ENCODE measurements at places on chromosomes 1 and 21.

DNA sequence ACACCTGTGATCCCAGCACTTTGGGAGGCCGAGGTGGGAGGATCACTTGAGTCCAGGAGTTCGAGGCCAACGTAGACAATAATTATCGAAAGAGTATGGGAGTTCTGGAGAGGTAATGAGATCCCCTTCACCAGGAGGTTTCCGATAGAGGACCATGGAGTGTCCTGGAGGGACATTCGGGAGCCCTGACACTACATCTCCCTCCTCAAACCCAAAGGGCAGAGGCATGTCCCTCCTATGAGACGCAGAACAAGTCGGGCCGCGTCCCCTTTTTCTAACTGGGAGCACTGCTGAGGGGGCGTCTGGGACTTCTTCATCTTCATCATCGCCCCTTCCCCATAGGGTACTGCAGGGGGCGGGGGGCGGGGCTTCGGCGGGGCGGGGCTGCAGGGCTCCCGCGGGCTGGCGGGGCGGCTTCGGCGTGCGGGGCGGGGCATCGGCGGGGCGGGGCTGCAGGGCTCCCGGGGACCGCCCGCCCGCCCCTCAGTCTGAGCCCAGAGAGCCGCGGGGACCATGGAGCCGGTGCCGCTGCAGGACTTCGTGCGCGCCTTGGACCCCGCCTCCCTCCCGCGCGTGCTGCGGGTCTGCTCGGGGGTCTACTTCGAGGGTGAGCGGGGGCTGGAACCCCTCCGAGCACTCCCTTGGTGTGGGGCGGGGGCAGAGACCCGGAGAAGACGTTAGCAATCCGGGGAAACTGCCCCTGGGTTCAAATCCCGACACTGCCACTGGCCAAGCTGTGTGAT, at the start of gene THEMIS2:
TSS of gene THEMIS2 (plus strand) at position 486 of the 743 bp plus-strand sequence. CDS start at position 514, 28 bp downstream.
- peak; percentile 90 for DNase-seq

DNA sequence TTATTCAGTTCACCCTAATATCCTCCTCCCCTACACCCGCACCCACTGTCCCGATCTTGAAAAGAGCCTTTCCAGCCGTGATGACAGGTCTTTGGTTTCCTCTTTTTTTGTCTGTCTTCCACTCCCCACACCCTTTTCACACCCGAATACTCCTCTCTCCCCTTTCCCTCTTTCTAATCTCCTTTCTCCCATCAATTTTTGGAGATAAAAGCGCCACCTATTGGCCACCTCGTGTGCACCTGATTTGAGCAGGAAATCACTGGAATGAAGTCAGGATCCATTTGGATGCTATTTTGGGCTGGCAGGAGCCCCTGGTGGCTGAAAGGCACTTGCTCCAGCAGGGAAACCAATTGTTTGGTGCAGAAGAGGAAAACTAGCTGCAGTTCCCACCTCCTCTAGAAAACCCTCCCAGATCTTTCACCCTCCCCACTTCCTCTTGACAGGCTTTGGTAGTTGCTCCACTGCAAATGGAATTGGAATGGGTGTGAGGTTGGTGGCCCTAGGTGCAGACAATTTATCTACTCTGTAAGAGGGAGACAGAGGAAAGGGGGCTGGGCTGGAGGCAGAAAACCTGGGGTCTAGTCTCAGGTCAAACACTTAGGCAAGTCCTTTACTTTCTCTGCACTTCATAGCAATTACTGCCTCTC, 8.4 kb downstream of the FOXE3 start:
- no peak for DNase-seq

GRCh38 chr1:160124705-160125478, 9.3 kb downstream of the ATP1A2 start:
- DNase-seq, result no peak

GRCh38 chr1:96096613-96097321, 624.8 kb upstream of the PTBP2 start:
- no peak for DNase-seq

- DNase-seq, result peak; percentile 52
These were observed 85.5 kb downstream of the CLIC4 start for GRCh38 chr1:24830680-24831272.

DNA sequence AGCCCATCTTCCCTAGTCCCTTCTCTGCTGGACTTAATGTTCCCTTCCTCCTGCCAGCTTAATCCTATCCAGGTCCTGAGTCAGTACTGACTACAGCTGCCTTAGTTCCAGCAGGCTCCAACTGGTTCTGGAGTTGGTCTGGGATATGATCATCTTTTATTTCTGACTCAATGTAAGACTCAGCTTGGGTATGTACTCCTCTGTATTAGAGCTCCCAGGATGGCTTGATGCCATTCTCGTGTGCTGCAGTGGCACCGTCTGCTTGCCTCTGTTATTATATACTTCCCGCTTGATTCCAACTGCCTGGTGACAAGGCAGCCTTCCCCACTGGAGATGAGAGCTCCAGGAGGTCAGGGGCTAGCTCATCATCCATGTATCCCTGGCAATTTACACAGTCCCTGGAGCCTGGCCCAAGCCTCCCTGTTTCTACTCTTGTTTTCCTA, 164.4 kb upstream of the DPT start:
- DNase-seq, result no peak

- no peak for DNase-seq
These were observed 177.5 kb downstream of the LMO4 start for GRCh38 chr1:87506147-87506546.

Measured in germinal center (tissue), 1 donor.